ENCODE measurements at places on chromosomes 7 and 10.

DNA sequence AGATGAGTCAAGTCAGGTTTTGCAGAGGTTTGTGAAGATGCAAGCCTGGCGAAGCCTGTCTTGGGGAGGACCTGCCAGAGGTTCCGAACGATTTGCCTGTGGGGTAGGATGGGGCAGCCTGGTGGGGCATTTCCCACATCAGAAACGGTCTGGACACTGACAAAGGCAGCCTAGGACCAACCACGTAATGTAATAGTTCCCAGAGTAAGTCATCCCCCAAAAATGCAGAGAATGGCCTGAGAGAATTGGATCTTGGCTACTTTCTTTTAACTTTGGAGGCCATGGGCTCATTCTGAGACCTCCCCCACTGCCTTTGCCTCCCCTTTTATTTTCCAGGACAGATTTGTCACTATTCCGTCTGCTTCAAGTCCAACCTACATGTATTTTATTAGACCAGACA, 168.9 kb upstream of the SH2B2 start:
- DNase-seq = no peak

DNA sequence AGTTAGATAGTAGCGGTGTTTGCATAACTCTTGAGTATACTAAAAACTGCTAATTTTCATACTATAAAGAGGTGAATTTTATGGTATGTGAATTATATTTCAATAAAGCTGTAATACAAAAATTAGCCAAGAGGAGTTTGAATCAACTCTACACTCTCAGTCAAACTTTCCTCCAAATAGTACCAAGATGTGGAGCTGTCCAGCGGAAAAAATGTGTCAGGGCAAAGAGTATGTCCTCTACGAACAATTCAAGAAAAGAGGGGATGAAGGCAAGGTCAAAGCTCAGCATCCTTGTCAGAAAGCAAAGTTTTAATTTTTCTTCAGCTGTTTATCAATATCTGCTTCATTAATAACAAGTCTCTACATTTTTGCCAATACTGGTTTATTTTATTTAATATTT, 51.8 kb upstream of the CDC14C start:
- DNase-seq = no peak

- no peak for DNase-seq
Observed at GRCh38 chr10:82091413-82091812, 216.4 kb downstream of the NRG3 start.

DNA sequence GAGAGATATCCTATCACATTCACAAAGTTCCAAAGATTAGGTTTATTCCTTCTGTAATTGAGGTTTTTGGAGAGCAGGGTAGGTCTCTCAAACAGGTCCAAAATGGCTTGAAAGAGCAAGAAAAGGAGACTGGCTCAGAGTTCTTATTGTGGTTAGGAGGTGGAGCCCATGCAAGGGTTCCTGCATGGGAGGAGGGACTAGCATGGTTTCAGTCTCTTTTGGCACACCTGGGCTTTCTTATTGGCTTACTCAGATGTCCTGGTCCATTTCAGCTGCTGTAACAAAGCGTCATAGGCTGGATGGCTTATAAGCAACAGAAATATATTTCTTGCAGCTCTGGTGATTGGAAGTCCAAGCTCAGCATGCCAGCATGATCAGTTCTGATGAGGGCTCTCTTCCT, 493.1 kb downstream of the REEP3 start:
- no peak for DNase-seq

- no peak for DNase-seq
Observed at GRCh38 chr10:12606461-12606860, 257.1 kb downstream of the CAMK1D start.

DNA sequence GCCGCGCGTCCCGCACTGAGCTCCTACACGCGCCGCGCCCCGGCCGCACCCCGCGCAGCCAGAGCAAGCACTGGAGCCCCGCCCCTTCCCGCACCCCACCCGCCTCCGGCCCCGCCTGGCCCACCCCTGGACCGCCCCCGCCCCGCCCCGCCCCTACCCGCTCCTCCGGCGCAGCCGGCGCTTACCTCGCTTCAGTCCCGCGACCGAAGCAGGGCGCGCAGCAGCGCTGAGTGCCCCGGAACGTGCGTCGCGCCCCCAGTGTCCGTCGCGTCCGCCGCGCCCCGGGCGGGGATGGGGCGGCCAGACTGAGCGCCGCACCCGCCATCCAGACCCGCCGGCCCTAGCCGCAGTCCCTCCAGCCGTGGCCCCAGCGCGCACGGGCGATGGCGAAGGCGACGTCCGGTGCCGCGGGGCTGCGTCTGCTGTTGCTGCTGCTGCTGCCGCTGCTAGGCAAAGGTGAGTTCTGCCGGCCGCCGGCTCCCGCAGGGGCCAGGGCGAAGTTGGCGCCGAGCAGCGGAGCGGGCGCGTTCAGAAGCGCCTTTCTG, at the start of gene RET:
RET (plus strand) TSS at position 194 of the 545 bp plus-strand sequence; CDS start at position 384, 190 bp downstream.
- peak; percentile 52 for DNase-seq

GRCh38 chr7:142862786-142863400, 8.0 kb downstream of the EPHB6 start:
- DNase-seq = no peak

- DNase-seq = no peak
Observed at GRCh38 chr10:11959966-11960365, 82.6 kb downstream of the UPF2 start.

DNA sequence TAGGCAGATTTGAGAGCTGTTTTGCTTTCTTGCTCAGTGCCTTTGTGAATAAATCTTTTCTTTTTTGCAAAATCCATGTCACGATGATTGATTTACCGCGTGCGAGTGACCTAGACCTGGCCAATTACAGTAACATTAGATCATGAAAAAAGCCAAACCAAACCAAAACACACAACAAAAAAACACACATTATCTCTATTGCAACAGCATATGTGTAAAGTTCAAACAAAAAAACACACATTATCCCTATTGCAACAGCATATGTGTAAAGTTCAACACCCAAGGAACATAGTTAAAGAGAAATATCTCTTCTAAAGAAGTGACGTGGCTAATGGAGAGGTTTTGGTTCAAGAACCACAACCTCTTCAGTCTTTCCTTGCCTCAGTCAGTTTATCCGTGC, 342.6 kb upstream of the NRG3 start:
- DNase-seq = no peak

GRCh38 chr7:96719164-96719563, 9.5 kb upstream of the SEM1 start:
- no peak for DNase-seq

DNA sequence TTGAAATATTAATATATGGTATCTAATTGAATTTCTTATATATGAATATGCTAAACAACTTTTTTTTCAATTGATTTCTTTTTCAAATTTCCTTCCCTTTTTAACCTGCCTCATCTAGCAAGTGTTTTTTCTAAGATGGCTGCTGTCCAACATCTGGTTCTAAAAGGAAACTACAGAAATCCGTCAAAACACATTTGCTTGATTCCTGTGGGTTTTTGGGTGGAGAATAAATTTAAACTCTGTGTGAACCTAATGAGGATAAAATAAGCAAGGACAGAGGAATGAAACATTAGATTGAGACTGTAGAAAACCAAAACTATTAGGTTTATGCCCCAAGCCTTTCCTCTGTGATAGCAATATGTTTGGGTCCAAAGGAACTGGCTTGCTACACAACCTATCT, 75.5 kb upstream of the STARD3NL start:
- DNase-seq = no peak

- DNase-seq = no peak
Observed at GRCh38 chr7:79453266-79453557, 255 bp downstream of the MAGI2 start.

DNA sequence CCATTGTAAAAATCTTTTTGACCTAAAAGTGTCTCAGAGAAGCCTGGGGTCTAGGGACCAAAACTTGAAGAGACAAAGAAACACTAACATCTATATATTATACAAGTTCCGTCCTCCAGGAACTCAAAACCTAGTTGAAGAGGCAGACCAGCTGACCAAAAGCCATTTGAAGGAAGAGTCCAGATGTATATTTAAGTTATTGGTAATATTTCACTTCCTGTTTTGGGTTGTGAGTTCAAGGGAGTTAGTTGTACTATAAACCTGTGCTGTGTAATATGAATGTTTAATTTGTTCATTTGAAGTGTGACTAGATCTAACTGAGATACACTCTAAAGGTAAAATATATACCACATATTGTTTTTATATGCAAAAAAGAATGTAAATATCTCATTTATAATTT, 45.0 kb downstream of the CDK1 start:
- DNase-seq = no peak

- no peak for DNase-seq
Observed at GRCh38 chr10:69721690-69722310, 79.9 kb upstream of the COL13A1 start.

DNA sequence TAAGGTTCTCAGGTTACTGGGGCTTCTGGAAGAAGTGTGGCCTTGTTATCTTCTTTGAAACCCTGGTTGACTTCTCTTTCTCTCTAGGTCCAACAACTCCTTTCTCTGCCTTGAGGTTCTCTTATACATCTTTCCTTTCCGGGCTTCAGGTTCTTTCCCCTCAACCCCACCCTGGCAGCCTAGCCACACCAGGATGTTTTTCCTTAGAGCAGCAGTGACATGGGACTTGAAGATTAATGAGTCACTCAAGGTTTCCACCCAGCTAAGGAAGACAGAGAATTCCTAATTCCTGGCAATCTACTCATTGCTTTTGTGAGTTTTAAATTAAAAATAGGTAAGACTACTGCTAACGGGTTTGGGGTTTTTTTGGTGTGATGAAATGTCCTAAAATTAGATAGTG, 121.8 kb upstream of the HPS1 start:
- DNase-seq = no peak

GRCh38 chr10:47137311-47137851, 162.6 kb upstream of the GDF10 start:
- no peak for DNase-seq

GRCh38 chr10:119542988-119543813, 682 bp upstream of the RGS10 start:
- peak; percentile 75 for DNase-seq

DNA sequence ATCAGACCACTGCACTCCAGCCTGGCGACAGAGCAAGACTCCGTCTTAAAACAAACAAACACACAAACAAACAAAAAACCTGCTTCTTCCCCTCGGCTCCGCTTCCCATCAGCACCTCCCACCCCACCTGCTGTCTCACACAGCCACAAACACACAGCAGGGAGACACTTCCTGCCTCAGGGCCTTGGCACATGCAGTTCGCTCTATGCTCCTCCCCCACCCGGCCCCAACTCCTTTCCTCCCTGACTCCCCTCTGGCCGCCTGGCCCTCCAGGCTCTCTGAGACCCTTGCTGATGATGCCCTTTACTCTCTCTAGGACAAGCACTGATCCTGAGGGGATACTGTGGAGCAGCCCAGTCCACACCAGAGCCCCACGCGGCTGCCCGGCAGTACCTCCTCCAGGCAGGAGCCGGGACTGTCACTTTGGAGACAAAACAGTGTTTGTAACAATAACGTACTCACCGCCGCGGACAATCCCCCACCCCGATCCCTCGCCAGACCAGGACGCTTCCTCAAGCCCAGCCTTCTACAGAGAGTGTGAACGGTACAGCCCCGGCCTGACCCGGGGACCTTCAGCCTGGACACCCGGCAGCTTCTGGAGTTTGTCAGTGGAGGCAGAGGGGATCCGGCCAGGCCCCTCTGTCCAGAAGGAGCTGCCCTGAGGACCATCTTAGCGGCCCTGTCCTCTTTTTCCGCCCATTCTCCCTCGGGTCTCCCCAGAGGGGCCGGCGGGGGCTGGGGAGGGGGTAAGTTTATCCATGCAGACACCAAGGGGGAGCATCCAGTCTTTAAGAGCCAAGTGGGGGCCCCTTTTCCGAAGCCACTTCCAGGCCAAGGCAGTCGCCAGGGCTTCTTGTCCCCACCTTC, 50.0 kb upstream of the GTF2IRD1 start:
- DNase-seq = no peak

GRCh38 chr10:24929056-24929544, 23.3 kb downstream of the PRTFDC1 start:
- DNase-seq = no peak

Data from activated CD4-positive, alpha-beta T cell treated with anti-CD3 and anti-CD28 coated beads, Interleukin-10, Interleukin-2, amounts not matched to agents 100 ng/mL and 50 ng/mL, durations not matched to agents 16 hours and 8 hours (primary cell).